ENCODE measurements at places on chromosomes 5 and 9.

DNA sequence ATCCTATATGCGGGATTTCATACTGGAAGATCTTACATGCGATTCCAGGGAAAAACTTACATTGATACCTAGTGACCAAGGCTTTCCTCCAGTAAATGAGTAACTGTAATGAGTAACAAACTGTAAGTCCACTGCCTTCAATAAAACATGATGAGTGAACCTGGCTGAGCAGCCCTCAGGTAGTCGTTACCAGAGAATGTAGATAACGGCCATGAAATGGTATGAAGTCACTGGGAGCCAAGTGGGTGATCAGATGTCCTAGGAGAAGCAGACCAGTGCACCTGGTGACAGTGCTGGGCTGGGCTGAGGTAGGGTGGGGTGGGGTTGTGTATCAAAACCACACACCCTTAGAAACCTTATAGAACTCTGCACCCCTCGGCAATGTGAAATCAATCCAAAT is 203.6 kb downstream of the ALDH1A1 start:
- no peak for DNase-seq

- no peak for DNase-seq
Measured at GRCh38 chr9:40914772-40915659, 213.5 kb downstream of the FOXD4L6 start.

GRCh38 chr5:153636670-153637451 is 146.4 kb downstream of the GRIA1 start:
- DNase-seq: no peak

DNA sequence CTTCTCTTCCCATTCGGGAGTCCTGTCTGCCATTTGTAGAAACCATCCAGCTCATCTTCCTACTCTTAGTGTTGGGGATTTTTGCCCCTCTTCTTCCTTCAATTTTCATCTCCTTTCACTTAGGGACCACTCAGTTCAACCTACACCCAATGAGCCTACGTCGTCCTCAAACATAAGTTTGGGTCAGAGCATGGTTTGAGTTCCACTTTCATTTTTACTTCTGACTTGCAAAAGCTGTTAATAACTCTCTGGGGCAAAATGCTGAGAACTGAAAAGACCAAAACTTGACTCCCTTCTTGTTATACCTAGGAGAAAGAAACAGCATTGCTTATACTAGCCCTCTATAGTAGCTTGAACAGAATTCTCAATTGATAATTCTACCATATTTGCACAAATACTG is 381.5 kb upstream of the MPDZ start:
- DNase-seq: no peak

GRCh38 chr9:88922091-88922490 is 69.2 kb upstream of the S1PR3 start:
- DNase-seq: peak; percentile 76

- DNase-seq: no peak
Measured at GRCh38 chr5:51387884-51388275, 4.6 kb downstream of the ISL1 start.

GRCh38 chr9:21836437-21837161 is 34.2 kb downstream of the MTAP start:
- no peak for DNase-seq

GRCh38 chr9:1941989-1942388 is 73.2 kb upstream of the SMARCA2 start:
- no peak for DNase-seq

GRCh38 chr9:16134351-16134750 is 581.5 kb downstream of the CCDC171 start:
- DNase-seq: no peak

DNA sequence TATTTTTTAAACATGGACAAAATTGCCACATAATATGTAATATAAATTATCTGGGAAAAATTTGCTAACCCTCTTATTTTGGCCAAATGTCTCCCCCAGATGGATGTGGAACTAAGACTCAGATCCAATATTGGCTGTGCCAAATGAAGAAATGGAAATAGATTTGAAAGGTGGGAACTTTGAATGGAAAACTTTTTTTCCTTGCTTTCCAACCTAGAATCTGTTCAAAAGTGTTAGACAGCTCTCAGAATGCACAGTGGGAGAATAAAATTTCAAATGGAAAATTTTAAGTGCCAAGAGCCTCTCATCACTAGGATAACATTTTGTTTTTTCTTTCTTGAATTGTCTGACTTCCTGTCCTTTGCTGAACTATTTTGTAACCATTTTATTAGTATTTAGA is 142.6 kb upstream of the GAS1 start:
- DNase-seq: no peak

DNA sequence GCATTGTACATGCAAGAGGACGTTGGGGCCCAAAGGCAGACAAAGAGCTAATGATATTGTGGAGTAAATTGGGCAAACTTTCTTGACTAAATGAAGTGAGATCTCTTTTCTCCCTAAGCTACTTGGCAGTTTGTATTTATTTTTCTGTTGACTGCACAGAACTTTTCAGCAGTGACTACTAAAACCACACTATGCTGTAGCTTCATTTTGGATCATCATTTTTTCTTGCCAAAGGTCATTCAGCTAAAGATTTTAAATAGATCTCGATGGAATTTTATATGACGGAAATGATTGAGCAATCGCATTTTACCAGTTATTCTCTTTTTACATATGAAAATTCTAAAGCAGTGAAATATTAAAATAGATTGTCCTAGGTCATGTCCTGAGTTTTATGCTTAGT is 286.1 kb upstream of the ACTBL2 start:
- DNase-seq: no peak

DNA sequence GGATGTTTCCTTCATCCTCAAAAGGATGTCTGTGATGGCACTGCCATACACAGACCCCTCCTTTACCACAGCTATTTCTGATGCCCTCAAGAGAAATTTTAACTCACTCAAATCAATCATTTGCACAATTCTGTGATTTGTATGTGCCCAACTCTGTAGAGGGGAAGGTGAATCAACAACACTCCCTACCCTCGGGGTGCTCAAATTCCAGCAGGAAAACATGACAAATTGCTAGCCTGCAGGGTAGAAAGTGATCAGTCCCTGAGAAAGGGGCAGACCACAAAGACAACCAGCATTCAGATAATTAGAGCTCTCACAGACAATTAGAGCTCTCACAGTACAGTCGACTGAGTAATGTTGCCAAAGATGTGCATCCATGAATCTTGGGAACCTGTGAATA is 45.3 kb upstream of the FOXE1 start:
- DNase-seq: no peak

GRCh38 chr9:136902259-136902821 is 16.0 kb downstream of the TRAF2 start:
- DNase-seq: peak; percentile 85

GRCh38 chr9:127809540-127810377 is 7.1 kb downstream of the FPGS start:
- no peak for DNase-seq

DNA sequence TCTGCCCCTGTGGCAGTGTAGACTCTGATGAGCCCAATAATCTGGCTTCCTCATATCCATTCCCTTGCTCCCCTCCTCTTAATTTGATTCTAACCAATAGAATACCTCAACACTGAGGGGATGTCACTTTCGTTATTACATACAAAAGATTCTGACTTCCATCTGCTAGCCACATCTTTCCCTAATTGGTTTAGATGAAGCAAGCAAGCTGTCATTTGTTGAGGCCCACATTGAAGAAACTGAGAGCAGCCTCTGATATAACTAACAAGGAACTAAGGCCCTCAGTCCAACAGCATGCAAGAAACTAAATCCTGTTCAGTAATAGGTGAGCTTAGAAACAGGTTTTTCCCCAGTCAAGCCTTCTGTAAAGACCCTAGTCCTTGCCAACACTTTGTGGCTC is 5.8 kb downstream of the ADAMTS6 start:
- no peak for DNase-seq

DNA sequence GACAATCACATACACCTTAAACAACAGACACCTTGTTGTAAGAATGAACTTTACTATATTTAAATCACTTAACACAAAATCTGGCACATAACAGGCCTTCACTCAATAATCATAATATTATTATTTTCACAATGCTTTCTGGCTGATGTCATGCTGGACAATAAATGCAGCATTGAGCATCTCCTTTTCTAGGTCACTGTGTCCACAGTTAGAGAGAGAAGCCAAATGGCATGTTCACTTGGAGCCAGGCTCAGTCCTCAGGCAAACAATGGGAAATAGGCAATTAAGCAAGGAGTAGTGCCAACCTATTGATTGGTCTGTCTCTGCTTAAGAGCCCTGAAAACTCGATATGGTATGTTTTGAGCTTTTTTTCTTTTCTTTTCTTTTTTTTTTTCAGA is 50.6 kb upstream of the KLF4 start:
- no peak for DNase-seq

DNA sequence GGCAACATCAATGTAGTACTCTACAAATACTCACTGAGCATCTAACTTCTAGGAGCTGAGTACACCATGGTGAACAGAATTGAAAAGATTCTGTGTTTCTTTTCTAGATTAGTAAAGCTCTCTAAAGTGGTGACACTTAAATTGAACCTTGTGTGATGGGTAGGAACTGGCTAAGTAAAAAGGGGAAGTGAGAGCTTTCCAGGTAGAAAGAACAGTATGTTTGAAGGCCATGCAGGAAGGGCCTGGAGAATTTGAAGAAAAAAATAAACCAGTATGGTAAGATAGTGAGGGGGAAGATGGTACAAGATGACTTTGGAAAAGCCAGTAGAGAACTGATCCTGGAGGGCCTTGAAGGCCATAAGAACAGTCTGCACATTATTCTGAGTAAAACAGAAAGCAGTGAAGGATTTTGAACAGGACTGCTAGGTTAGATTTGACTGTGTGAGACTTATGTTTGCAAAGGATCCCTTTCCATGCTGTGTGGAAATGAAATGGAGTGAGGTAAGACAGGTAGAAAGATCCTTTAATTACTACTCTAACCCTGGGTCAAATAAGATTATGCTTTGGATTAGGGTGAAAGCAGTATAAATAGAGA is 46.7 kb upstream of the UBQLN1 start:
- peak; percentile 29 for DNase-seq

- no peak for DNase-seq
Measured at GRCh38 chr5:138622051-138622450, 46.9 kb upstream of the HSPA9 start.

- no peak for DNase-seq
Measured at GRCh38 chr9:5569409-5569808, 59.1 kb downstream of the PDCD1LG2 start.

DNA sequence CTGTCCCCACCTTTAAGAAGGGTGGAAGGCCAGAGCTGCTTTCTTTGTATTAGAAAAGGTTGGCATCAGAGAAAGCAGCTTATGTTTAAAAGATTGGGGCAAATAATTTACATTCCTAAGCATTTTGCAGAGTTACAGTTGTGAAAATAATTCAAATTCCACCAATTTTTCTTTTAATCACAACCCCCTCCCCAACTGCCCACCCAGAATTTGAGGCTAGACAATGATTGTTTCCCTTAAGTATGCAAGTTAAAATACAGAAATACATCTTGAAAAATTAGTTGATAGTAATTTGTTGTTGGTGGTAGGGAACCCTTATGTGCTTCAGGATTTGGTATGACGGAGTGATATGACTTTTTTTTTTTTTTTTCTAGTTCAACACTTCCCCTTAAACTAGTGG is 133.0 kb downstream of the ZSWIM6 start:
- no peak for DNase-seq

GRCh38 chr9:136153381-136154065 is 34.8 kb upstream of the TMEM250 start:
- DNase-seq: no peak

- DNase-seq: no peak
Measured at GRCh38 chr5:33184367-33184766, 256.4 kb upstream of the TARS1 start.

DNA sequence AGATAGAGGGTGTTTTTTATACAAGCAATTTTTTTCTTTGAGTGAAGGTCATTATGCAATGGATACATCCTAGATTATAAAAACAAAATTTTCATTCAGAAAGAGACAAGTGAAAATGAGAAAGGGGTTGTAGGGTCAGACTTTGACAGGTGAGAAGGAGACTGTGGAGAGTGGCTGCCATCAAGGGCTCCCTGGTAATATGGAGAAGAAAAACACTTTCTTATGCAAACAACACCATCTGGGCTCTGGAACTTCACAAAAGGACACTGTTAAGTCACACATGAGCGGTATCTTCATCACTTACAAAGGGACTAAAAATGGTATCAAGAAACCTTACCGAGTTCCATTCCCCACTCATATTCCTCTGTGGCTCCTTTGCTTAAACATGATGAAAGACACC is 23.5 kb downstream of the C7 start:
- DNase-seq: no peak

GRCh38 chr5:97553604-97554452 is 370.8 kb upstream of the RIOK2 start:
- no peak for DNase-seq

- no peak for DNase-seq
Measured at GRCh38 chr5:132489871-132490483, 596 bp downstream of the IRF1 start.

- DNase-seq: no peak
Measured at GRCh38 chr9:34502891-34503290, 19.9 kb downstream of the ENHO start.

DNA sequence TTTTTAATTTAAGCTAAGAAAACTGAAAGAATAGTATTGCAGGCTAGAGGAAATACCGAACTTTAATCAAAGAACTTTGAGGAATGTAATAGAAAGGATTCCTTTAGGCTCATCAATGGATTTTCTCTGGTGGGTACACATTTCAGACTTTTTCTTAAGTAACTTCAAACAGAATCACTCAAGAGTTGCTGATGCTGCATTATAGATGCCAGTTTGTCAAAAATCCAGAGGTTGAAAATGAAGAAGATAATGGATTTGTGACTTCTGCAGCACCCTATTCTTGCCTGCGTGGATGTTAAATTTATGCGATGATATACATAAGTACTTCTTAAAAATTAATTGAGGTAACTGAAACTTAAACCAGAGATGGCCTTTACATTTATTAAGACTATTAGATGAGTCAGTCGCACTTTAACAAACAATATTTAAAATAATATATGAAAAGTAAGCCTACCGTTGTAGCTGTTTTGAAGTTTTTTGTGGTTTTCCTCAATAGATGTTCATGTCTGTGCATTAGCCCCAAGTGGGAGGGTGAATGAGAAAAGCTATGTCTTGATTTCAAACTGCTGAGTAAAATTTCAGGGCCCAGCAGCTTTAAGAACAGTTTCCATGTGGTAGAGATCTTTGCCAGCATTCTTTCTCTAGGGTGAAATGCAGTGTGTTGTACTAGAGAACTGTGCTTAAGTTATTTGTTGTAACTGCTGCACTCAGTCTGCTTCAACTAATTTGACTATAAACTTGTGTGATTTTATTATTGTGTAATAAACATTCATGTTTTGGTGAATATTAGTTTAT is at the start of gene OGN:
Gene OGN, minus strand, starts transcription at position 537 of the 795 bp plus-strand sequence. CDS start 1,171 bp downstream, outside the sequence.
- DNase-seq: no peak
